ENCODE measurements at places on chromosomes 4 and X.

DNA sequence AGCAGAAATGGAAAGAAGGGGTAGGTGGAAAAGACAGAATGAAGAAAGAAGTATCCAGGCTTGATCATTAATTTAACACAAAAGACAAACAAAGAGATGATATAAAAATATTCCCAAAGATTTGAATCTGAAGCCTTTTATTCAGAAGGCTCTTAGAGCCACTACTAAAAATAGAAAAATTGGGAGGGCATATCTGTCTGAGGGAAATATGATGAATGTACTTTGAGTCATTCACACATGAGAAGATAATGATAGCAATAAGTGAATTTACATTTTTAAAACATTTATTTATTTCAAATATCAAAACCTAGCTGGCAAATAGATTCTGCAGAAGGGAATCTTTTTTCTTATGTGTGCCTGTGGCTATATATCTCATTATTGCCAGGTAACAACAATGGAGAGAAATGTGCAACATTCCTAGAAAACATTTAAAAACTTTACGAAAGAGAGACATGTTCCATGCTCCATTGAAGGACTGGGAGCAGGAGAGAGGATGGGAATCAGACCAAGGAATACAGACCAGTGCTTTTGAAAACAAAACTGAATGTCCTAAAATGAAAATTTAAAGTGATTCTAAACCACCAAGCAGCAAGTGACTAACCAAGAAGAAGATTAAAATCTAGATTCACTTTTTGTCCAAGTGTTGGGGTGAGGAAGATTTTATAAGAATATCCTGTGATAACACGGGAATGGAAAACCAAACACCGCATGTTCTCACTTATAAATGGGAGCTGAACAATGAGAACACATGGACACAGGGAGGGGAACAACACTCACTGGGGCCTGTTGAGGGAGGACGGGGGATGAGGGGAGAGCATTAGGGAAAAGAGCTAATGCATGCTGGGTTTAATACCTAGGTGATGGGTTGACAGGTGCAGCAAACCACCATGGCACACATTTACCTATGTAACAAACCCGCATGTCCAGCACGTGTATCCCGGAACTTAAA is 41.2 kb downstream of the ANXA5 start:
- DNase-seq = no peak

DNA sequence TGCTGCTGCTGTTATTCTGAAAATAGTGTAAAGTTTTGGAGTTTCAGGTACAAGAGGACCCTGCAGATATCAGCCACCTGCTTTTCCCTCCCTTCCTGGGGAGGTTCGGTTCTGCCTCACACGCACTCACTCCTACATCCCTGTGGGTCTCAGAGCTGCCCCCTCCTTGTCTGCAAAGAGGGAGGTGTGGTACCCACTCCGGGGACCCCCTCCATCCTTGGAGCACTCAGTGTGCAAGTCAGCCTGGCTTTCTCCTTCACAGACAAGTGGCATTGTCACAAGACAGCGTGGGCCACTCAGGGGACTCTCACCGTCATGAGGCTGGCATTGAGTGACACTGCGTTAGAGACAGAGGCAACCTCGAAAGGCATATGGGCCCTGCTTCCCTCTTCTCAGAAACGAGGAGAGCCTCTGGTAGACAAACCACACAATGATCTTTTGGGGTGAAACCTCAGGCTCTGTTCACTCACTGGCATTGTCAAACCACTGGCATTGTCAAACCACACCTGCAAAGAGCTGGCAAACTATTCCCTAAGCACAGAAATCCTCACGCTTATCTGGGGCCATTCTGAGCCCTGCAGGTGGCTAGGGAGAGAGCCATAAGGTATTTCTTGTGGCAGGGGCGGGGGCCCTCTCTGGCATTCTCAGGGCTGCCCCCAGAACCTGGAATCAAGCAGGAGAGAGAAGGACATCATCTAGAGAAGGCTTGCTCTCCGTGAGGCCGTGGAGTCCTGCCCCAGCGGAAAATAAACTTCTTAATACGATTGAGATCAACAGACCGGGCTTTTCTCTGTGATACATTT is 285.0 kb downstream of the SHOX start:
- no peak for DNase-seq

- DNase-seq = no peak
Observed at GRCh38 chr4:180314972-180315371, 1928.2 kb upstream of the TENM3 start.

DNA sequence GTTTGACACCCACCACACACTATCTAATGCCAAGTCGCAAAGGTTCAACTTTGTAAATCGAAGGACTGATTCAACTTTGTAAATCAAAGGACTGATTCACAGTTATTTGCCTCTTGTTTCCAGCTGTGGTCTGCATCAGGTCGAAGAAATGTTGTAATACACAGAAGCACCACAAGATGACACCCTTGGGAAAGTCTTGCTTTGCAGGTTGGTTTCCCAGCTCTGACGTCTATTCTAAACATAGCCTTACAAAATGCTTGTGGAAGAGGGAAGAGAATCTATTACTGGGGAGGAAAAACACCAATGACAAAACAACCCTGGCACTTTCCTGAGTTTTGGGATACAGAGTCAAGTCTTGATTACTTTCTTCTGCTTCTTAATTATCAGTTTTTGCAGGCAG is 35.3 kb downstream of the SUPT20HL1 start:
- peak; percentile 82 for DNase-seq

DNA sequence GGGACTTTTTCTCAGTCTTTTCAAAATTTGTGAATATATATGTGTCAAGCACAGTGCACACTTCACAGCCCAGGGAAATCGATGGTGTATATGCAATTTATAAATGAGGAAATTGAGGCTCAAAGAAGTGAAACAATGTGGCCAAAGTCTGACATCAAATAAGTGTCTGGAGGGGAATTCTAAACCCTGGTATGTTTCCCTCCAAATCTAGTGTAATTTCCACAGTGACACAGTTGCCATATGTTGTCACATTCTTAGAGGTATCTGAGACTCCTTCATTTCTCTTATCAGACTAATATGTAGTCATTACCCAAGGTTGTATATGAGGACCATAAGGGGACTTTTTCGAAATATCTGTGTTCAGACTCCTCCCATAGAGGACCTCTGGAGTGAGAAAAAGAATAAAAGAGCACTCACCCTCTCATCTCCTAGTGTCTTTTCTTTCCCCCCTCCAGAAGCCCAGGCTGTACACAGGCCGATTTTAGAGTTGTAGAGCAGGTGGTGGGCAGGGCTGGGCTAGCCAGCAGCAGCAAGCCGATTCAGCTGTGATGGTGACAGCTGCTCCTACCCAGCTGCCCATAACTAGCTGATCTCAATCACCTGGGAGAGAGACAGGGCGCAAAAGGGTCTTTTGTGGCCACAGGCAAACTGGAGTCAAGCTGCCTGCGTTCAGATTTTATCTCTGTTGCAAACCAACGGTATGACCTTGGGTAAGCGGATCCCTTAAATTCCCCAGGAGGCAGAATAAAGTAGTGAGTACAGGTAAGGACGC is 55.1 kb downstream of the CLCN5 start:
- DNase-seq = no peak

- no peak for DNase-seq
Observed at GRCh38 chr4:112726041-112726440, 89.1 kb downstream of the LARP7 start.

GRCh38 chr4:121564840-121565375 is 131.9 kb downstream of the ANXA5 start:
- DNase-seq = no peak

- no peak for DNase-seq
Observed at GRCh38 chr4:143486314-143486713, 27.2 kb upstream of the SMARCA5 start.

DNA sequence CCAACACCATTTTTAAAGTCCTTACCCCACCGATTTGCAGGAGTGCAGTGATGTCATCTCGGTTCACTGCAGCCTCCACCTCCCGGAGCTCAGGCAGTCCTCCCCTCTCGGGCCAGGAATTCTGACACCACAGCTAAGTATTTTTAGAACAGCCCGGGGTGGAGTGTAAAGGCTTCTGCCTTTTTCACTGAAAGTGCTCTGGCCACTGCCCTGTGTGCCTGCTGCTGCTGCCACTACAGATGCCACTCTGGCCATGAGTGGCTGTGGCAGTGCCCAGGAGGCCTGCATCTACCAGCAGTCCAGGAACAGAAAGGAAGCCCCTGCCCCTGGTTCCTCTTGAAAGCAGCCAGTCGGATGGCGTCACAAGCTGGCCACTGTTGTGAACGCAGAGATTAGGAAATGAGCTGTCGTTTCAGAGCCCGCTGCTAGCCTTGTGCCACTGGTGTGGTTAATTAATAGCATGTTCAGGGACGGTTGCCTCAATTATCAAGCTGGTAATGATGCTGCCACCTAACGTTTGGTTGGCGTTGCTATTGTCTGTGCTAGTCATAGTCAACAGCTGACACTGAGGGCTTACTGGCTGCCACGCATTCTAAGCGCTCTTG is 23.6 kb upstream of the TBC1D14 start:
- peak; percentile 68 for DNase-seq

DNA sequence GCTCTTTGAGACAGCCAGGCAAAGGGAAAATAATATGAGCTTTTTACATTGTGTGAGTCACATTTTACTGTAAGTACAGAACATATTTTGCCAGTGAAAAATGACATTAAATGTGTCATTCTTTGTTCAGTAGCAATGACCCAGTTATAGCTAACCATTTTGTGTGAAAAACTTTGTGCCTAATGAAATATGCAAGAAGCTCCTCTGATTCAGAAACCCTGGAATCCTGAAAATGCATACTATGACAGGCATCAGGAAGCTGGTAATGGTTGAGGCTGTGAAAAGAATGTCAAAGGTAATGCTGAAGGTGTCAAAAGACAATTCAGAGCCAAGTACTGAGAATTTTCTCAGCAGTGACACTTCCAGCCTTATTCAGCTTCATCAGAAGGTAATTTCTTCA is 549.5 kb upstream of the SMIM31 start:
- DNase-seq = peak; percentile 11

GRCh38 chrX:71941145-71941544 is 30.5 kb downstream of the NHSL2 start:
- no peak for DNase-seq
